Natural killer cell (primary cell): ENCODE measurements at places on chromosomes 5 and 9.

- peaks cover 29% of the 10 kb centered on the region for H3K4me1 ChIP-seq
- H3K4me3 ChIP-seq: no peak overlapping the region
- H3K36me3 ChIP-seq: peaks cover 4% of the 10 kb centered on the region
These were observed 2.5 kb downstream of the ERBIN start for GRCh38 chr5:65928860-65929259.

GRCh38 chr9:120755044-120755443 is 38.2 kb downstream of the FBXW2 start:
- DNase-seq: no peak
- no peak overlapping the region for H3K4me3 ChIP-seq
- no peaks in the 10 kb centered on the region for H3K27me3 ChIP-seq
- H3K27ac ChIP-seq: no peak overlapping the region

GRCh38 chr9:30519756-30520155 is 1864.7 kb upstream of the ACO1 start:
- no peaks in the 10 kb centered on the region for H3K4me1 ChIP-seq
- no peak overlapping the region for H3K27ac ChIP-seq
- H3K27me3 ChIP-seq: no peaks in the 10 kb centered on the region
- no peak for DNase-seq

GRCh38 chr9:17699615-17700330 is 120.9 kb downstream of the SH3GL2 start:
- H3K36me3 ChIP-seq: no peaks in the 10 kb centered on the region
- H3K27me3 ChIP-seq: no peaks in the 10 kb centered on the region
- H3K4me1 ChIP-seq: no peaks in the 10 kb centered on the region
- no peak overlapping the region for H3K27ac ChIP-seq
